ENCODE measurements at places on chromosomes 2 and 18.

GRCh38 chr2:70888923-70889715 is 46.6 kb upstream of the ATP6V1B1 start:
- DNase-seq, result no peak

GRCh38 chr2:19686439-19686838 is 215.3 kb downstream of the TTC32 start:
- DNase-seq, result no peak

DNA sequence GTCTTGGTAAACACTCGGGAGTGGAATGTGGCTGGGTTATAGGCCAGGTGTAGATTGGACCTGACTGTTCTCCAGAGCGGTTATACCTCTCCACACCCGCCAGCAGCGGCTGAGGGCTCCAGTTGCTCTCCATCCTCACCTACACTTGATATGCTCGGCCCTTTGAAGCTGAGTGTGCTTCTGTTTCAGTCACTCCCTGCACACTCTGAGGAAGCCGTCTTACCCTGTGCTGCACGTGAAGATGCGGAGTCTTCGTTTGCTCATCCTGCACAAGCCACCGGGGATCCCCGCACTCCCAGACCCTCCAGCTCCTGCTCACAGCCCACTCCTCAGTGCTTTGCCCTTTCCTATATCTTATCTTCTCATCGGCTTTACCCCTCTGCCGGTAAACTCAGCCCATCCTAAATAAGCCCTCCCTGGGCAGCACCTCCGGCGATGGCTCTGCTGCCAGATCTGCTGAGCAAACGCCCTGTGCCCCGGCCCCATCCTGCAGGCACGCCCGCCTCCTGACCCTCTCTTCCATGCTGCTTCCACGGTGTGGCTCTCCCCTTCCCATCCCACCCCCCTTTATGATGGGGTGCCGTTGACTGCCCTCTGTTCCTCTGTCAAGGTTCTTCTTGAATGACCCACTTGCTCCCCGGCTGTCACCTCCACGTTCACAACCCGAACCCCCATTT is 47.3 kb upstream of the ODC1 start:
- no peak for DNase-seq

GRCh38 chr2:48934807-48935206 is 179.3 kb upstream of the LHCGR start:
- no peak for DNase-seq
